ENCODE measurements at places on chromosomes 16 and 17.

- DNase-seq: no peak
Measured at GRCh38 chr17:50889528-50890118, 23.5 kb upstream of the TOB1 start.

DNA sequence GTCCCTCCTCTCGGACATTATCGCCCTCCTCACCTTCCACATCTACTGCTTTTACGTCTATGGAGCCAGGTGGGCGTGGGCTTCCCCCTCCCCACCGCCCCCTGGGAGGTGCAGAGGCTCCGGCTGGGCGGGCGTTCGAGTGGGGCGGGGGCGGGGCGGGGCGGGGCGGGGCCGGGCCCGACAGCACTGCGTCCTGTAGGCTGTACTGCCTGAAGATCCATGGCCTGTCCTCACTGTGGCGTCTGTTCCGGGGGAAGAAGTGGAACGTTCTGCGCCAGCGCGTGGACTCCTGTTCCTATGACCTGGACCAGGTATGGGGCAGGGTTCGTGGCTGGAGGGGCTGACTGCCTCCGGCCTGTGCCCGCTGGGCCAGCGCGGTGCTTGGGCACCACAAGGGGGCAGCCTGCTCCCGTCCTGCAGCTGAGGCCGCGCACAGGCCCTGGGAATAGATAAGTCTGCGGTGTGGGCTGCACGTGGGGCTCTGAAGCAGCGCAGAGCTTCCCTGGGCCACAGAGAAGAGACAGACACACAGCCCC lies 9.2 kb downstream of the PIGQ start:
- peak; percentile 67 for DNase-seq

DNA sequence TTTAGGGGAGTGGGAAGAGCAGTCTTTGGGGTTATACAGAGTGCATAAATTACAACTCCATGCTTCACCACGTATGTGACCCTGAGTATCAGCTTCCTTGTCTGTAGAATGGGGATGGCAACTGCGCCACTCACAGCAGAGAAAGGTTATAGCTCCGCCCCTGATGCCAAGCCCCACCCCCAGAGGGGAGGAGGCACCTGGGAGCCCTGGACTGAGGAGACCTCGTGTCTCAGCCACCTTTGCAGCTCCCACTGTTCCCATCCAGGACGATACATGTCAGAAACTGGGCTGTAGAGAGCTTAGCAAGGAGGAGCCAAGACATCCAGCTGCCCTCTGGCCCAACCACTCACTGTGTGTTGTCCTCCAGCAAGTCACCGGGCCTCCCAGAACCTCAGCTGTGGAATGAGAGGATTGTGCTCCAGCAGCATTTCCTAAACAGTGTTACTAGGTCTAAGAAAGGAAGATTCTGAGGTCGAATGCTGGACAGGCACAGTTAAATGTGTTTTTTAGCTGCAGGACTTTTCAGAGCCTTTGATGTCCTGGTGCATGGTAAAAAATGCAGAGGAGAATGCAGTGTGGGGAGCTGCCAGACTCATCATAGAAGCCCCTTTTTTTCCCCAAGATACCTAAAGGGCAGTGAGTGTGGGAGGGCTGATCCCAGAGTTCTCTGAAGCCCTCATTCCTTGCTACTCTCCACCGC lies 49.4 kb downstream of the BEAN1 start:
- DNase-seq: peak; percentile 40

DNA sequence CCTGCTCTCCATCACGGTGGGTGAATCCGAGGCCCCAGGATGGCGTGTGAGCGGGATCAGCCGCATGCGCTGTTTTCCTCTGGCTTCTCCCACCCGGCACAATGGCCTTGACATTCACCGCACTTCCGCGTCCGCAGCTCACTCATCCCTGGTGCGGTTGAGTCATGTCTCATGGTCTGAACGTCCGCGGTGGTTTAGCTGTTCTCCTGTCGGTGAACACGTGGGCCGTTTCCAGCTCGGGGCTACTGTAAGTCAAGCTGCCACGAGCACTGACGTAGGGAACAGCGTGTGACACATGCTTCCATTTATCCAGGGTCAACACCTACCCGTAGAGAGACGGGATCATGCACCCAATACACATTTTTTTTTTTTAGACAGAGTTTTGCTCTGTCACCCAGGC lies 15.3 kb upstream of the CACNA1H start:
- no peak for DNase-seq

Data from activated CD4-positive, alpha-beta T cell treated with anti-CD3 and anti-CD28 coated beads, Interleukin-2, amount 50 U/mL, for 16 hours (primary cell).